ENCODE measurements at places on chromosomes 3 and 15. TPM values are rescaled to one million over a fixed set of nuclear protein-coding genes. Genes with fewer than 3 reads are reported as not detected.

- no peak for ATAC-seq
Observed at GRCh38 chr3:146928421-146929059, 323.4 kb upstream of the PLSCR5 start.

DNA sequence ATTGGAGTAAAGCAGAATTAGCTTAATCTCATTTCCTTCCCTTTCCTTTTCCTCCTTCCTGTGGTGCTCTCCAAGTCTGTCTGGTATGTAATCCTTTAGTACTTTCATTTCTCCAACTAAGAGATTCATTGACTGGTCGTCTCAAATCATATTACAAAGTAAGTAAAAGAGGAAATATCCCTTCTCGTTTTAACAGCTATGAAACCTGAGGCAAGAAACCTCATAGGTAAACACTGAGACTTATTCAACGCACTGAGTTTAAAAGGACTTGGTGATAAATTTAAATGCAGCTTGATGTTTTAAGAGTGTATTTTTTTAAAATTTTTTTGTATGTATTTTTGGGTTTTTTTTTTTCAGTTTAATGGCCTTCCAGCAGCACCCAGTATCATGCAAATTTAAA lies 117.2 kb upstream of the LRRC3B start:
- no peak for ATAC-seq

DNA sequence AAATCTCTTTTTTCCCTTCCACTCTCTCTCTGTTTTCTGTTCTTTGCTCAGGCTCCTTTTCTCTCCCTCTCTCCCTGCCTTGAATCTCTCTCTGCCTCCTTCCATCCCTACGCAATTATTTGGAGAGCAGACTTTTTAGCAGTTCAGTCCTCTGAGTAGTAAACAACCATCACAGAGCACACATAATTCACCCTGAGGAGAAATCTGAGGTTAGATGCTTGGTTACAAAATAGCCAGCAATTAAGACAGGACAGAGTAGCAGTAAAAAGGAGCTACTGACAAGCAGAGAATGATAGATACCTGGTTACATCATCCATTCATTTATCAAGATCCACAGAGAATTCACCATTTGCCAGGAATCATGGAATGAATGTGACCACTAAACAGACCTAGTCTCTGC lies 25.5 kb downstream of the SLC9A9 start:
- ATAC-seq: peak; percentile 66

- ATAC-seq: no peak
Observed at GRCh38 chr3:12489368-12489767, 5.1 kb downstream of the TSEN2 start.

DNA sequence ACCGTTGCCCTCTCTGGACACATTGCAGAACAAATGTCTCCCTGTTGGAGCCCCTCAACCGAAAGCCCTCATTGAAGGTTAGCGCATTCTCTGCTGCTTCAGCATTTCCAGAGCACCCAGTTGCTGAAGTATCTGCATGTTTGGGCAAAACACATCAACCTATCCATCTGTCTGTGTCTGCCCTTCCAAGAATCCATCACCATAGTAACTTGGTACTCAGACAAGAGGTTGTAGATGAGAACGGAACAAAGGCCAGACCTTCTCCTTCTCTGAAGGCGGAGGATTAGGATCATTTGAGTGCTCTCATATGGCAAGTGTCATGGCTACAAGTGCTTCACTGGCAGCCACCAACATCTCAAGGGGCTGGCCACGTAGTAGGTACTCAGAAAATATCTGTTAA lies 23.1 kb upstream of the RHO start:
- ATAC-seq: no peak

DNA sequence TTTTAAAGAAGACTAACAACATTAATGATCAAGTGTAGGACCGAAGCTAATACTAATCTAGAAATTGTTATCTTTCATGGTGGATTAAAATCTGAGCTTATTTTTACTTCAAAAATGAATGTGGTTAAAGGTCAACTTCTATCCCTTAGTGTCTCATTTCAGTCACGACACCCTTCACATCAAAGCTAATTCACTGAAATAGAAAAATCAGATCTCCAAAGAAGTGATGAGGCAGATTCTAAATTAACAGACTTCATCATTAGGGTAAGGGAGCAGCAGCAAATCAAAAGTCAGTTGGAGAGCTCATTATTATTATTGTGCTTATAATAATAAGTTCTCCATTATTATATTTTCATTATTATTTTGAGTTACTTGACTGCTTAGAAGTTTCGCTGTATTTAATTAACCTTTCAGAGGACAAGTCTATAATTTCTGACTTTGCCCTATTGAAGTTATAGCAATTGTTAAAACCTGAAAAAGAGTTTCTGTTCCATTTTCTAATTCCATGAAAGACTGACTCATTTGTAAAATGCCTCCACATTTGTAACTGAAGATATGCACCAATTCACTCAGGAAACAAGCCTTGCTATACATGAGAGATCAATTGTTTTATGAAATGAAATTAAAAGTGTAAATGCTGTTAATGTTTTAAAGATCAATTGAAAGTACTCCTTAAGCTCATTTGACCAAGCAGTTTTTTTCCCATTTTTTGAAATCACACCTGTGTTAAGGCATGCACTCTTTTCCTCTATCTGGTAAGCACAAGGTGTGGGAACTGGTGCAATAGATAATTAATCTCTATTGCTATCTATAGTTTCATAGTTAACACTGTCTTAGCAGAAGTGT lies 23.1 kb upstream of the CMC1 start:
- ATAC-seq: no peak

- peak; percentile 62 for ATAC-seq
Observed at GRCh38 chr3:131795390-131796090, 239.3 kb downstream of the CPNE4 start.

GRCh38 chr3:71407823-71408222 lies 175.7 kb downstream of the FOXP1 start:
- peak; percentile 83 for ATAC-seq

- no peak for ATAC-seq
Observed at GRCh38 chr3:169242708-169243513, 420.6 kb downstream of the MECOM start.

DNA sequence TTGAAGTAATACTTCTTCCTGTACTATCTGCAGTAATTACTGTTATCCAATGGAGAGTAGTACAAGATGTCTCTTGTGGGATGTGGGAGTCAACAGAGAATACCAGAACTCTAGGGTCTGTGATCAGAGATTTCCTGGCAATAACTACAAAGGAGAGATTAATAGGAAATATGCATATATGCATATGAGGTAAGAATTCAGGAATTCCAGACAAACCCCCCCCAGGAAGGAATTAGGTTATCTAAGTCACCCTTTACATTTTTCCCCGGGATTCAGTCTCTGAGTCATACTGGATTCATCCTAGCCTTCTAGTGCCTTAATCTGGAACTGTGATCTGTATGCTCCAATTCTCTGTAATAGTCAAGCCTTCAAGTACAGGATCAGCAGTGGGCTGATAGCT lies 49.4 kb downstream of the GTF2E1 start:
- ATAC-seq: no peak

- no peak for ATAC-seq
Observed at GRCh38 chr3:54563501-54564200, 364.2 kb downstream of the LRTM1 start.

DNA sequence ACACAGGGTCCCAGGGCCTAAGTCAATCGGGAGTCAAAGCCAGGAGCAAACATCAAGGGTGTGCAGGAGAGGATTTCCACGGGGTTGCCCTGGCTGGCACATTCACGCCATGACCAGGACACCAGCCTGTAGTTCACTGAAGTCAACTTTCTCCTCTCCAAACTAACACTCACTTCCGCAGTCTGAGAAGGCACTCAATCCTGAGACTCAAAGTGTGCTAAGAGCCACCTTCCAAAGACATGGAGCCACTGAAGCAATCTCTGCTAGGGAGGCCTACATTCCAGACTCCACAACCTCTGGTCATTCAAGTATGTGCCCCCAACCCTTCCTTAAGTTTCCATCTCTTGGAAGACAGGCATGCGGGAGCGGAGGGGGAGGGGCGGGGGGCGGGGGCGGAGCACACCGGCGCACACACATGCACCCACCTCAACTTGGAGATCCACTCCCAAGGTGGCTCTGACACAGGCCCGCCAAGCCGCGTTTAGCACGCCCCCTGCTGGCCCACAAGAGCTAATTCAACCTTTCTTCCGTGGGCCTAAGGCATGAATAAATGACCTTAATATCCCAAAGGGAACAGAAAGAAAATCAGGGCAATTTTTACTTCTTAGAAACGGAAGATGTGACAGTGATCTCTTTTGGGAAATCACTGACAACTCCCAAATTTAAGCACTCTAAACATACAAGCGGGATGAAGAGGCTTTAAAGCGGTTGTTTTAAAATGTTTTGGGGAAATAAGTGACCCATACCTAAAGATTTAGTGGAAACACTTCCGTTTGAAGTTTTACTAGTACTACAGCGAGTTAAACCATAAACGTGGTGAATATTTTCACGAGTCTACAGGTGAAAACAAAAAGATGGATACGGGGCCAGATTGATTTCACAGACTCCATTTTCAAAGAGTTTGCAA lies 162.5 kb upstream of the CHRNA7 start:
- peak; percentile 14 for ATAC-seq

GRCh38 chr3:37924453-37924852 lies 62.8 kb downstream of the CTDSPL start:
- no peak for ATAC-seq

- no peak for ATAC-seq
Observed at GRCh38 chr15:68445351-68445750, 13.4 kb upstream of the ITGA11 start.

DNA sequence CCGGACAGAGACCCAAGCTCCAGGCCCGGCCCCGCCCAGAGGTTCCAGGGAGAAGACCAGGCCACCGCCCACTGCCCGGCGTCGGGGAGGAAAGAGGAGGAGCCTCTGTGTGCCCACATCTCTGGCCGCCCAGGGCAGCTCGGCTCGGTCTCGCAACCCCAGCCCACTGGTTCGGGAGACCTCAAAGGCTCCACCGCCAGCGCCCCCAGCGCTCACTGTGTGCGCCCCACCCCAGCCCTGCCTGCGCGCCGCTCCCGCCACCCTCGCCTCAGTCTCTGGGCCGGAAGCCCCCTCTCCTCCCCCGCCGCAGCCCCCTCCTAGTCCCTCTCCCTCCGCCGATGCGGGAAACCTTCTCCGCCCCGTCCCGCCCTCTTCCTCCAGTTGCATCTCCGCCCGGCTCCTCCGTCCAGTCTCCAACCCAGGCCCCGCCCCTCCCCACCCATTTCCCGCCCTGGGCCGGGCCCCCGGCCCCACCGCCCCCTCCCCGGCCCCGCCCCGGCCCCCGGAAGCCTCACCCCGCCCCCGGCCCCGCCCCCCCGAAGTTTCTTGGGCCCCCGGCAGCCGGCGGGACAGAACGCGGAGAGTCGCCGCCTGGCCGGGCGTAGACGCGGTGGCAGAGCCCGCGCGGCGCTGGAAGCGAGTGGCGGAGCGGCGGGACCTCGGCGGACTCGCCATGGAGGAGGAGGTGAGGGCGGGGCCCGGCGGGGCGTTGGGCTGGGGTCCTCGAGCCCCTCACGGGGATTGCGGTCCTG lies at the start of gene PLEKHO2:
Gene PLEKHO2, plus strand, starts transcription at position 572 of the 752 bp plus-strand sequence. Its CDS starts 102 bp downstream, at position 674.
- ATAC-seq: peak; percentile 88

- ATAC-seq: no peak
Observed at GRCh38 chr15:80866936-80867335, 87.8 kb downstream of the CEMIP start.

- no peak for ATAC-seq
Observed at GRCh38 chr15:100766243-100767000, 113.2 kb upstream of the ALDH1A3 start.

GRCh38 chr3:59752925-59753324 lies 703.1 kb upstream of the CFAP20DC start:
- ATAC-seq: no peak

GRCh38 chr3:69613286-69613685 lies 126.0 kb upstream of the MITF start:
- no peak for ATAC-seq

GRCh38 chr15:69783211-69783610 lies 314.5 kb downstream of the TLE3 start:
- no peak for ATAC-seq

DNA sequence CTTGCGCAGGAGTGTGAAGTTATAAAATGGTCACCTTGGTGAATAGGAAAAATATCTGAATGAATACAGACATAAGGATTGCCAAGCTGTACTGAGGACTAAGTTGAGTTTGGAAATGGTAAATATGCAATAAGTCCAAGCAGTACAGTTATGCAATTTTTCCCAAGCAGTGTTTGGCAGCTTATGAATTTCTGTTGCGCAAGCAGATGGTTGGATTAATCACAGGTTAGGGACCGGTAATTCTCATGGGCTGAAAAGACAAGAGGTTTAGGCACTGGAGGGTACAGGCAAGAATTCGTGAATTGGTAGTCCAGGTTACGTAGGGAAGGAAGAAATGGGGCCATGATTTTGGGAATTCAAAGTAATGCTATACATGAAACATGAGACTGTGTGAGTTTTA lies 210.3 kb downstream of the RAP2B start:
- ATAC-seq: no peak

- ATAC-seq: no peak
Observed at GRCh38 chr3:119608405-119609000, 10.8 kb downstream of the PLA1A start.

GRCh38 chr15:99114511-99115299 lies 9.8 kb downstream of the SYNM start:
- ATAC-seq: no peak

DNA sequence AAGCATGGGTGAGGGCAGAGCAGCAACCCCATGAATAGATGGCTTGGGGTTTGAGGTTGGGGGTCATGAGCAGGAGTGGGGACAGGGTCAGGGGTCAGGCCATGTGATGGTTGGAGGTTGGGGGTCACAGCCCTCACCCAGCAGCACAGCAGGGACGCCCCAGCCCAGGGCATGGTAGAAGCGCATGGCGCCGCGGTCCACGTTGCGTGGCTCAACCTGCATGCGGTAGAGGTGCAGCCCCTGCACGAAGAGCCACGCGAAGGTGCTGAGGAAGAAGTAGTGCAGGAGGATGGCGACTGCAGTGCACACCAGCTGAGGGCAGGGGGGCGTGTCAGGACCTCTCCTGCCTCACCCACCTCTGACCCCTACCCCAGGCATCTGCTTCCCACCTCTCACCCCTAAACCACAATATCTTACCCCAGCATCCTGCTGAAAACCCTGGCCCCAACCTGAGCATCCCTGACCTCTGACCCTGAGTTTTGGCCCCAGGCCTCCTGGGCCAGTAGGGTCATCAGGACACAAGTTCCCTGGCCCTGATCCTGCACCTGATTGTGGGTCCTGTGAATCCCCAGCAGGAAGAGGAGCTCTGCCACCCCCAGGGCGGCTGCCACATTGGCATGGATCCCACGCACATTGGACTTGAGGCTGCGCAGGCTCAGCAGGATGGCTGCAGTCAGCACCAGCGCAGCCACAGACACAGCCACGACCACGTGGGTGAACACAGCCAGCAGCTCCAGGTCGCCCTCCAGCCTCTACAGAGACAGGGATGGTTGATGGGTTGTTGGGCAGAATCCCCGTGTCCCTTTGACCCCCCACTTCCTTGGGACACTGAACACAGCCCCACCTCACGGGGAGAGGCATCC lies 9.9 kb upstream of the SLC26A6 start:
- no peak for ATAC-seq

The TMC3 gene
- total RNA-seq: 0.16 TPM

The RASL12 gene
- total RNA-seq: not detected

The TPRG1 gene
- 3.5 TPM for total RNA-seq

The CAMKV gene
- total RNA-seq: 2.6 TPM

The STRC gene
- 1.4 TPM for total RNA-seq

The SCAP gene
- 74.4 TPM for total RNA-seq

The AMT gene
- 10.6 TPM for total RNA-seq

The CPNE4 gene
- total RNA-seq: 4.8 TPM

The TRIM71 gene
- total RNA-seq: 10.1 TPM

The EIF5A2 gene
- 4.4 TPM for total RNA-seq
